ENCODE measurements at places on chromosomes 11 and 22. TPM values are rescaled to one million over a fixed set of nuclear protein-coding genes. Genes with fewer than 3 reads are reported as not detected.

The KREMEN1 gene
- 1.1 TPM for total RNA-seq

The IGLL1 gene
- total RNA-seq = not detected

The RAG2 gene
- total RNA-seq = not detected

The APOL5 gene
- not detected for total RNA-seq

The MMP27 gene
- total RNA-seq = not detected
